Stimulated activated CD8-positive, alpha-beta memory T cell treated with anti-CD3 and anti-CD28 coated beads, Interleukin-4, amount 100 ng/mL, for 4 hours (primary cell): ENCODE measurements at places on chromosomes 16 and 17.

- DNase-seq = no peak
Observed at GRCh38 chr17:18016426-18016825, 22.5 kb downstream of the ATPAF2 start.

- DNase-seq = no peak
Observed at GRCh38 chr17:73623247-73623646, 21.0 kb downstream of the SDK2 start.

GRCh38 chr17:77721846-77722160 lies 236.7 kb upstream of the TNRC6C start:
- DNase-seq = no peak

DNA sequence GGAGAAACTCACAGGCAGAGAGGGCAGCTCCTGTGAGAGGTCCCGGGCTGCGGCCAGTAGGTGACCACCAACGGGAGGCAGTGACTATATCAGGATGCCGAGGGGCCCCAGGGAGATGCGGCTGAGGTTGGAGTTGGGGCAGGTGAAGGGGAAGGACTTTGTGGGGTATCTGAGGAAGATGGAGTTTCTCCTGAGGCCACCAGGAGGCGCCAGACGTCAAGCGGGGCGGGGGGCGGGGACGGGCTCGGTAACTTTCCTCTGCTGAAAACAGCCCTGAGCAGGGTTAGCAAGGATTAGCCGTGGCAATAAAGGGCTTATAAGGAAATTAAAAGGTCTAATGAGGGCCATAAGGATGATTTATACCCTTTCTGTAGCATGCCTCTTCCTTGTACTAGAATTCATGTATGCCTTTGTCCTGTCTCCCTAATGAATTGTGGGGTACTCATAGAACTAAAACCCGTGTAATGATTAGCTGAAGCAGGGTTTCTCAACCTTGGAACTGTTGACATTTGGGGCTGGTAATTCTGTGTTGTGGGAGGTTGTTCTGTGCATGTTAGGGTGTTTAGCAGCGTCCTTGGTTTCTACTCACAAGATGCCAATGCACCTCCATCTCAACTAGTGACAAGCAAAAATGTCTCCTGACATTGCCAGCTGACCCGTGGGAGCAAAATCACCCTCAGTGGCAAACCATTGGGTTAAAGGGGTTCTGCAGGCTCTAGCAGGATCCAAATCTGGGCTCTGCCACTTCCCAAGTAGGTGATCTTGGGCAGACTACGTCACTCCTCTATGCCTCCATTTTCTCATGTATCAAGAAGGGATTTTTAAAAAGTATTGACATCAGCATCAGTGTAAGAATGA lies 74.8 kb upstream of the GRIN2A start:
- DNase-seq = peak; percentile 4

DNA sequence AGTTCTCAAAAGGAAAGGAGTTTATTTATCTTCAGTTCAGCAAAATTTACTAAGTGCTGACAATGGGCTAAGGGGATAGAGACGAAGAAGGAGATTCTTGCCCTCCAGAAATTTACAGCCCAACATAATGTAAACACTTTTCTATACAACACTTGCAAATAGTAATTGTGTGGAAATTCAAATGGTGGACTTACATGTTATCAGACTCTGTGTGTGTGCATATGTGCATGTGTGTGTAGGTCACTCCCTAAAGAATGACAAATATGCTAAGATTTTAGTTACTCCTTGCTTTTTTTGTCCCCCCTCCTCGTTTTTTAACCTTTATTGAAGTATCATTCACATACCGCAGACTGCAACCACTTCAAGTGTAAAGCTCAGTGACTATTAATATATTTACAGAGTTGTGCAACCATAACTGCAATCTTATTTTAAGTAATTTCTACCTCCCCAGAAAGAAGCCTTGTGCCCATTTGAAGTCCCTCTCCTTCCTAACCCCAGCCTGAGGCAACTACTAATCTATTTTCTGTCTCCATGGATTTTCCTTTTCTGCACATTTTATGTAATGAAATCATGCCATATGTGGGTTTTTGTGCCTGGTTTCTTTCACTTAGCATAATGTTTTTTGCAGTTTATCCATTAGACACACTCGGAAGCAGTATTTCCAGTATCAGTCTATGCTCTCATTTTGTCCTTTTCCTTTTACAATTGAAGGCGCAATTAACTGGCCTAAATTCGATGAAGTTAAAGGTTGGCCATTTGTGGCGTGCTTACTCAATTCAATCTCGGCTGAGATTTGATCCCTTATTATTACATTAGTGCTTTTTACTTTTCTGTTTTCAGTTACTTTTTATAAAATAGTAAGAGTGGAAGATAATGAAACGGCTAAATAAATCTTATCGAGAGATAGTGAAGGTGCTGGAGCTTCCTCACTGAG lies 318.4 kb downstream of the HAPSTR1 start:
- DNase-seq = no peak

DNA sequence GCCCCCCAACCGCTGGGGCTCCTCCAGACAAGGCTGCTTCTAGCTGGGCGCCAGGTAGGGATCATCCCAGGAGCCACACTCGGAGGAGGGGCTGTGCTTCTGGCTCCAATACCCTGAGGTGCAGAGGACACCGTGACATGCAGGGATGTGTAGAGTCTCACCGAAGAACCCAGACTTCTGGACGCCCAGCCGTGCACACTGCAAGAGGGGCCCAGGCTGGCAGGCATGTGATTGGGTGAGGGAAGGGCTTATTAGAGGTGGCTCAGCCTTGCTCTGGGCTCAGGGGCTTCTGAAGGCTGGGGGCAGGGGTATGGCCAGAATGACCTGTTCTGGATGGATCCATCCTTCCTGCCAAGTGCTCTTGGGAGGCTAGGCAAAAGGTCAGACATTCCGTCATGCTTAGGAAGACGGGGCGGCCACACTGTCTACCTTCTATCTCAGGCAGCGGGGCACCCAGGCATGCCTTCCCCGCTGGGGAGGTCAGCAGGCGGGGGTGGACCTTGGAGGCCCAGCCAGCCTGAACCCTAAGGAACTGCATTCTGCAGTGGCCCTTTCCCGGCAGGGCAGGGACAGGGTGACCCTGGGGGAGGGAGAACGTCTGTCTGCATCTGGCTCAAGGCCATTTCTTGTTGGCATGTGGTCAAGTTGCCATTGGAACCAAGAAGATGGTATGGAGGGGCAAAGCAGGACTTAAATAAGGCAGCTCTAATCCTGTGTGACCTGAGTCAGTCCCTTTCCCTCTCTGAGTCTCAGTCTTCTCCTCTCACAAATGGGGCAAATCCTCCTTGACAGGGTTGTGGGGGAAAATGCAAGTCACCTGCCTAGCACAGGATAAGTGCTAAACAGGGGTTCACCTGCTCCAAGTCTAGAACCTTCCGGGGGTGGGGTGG lies 5.8 kb upstream of the ADGRG1 start:
- DNase-seq = no peak

DNA sequence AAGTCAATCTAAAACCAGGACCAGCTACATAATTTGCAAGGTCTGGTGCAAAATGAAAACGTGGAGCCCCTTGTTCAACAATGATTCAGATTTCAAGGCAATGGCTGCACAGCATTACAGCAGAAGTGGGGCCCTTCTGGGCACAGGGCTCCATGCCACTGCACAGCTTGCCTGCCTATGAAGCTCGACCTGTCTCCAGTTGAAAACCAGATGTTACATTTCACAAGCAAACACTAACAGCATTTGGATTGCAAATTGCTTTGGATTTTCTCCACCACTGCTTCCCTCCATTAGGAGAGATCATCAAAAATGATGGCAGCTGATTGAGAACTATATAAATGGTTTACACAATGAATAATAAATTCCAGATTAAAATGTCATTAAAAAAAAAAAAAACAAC lies 551.4 kb upstream of the ZFHX3 start:
- no peak for DNase-seq

DNA sequence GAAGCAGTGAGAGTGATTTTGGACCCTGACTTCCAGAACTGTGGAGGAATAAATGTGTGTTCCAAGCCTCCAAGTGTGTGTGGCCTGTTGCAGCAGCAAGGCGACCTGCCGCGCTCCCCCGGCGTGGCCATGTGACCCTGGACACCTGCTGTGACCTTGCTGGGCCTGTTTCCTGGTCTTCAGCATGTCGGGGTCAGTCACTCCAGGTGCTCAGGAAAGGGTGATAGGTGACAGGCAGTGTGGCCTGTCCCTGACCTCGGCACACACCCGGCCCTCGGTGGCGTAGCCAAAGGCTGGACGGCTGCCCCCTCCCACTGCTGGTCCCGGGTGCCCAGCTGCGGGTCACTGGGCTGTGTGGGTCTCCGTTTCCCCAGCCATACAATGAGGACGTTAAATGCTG lies 31.8 kb upstream of the ZNF469 start:
- DNase-seq = no peak

- DNase-seq = no peak
Observed at GRCh38 chr16:24255456-24256371, at the start of gene CACNG3. Gene CACNG3, plus strand, starts transcription at chr16:24256335. Its CDS starts 420 bp downstream, at chr16:24256755.

- DNase-seq = no peak
Observed at GRCh38 chr16:81837312-81837751, 58.2 kb downstream of the PLCG2 start.

DNA sequence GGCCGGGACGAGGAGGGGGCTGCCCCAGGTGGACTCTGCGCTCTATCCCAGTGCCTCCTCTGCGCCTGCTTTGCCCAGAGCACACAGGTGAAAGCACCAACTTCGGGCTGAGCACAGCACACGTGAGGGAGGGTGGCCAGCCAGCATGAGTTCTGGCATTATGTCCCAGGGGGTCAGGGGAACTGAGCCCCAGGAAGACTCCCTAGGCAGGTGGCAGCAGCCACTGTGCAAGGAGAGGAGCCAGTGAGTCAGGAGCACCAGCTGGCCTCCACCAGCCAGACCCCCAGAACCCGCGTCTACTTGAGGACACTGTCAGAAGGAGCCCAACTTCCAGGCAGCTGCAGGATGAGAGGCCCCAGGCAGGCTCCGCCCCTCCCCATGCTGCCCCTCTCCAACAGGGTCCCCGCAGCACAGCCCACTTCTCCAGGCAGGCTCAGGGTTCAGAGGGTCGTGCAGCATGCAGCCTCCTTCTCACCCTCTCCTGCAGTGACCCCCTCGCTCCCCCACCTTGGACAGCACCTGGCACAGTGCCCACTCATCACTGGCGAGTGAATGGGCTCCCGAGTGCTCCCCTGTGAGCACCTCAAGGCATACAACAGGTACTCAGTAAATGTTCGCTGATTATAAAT lies 44.2 kb upstream of the RASD1 start:
- no peak for DNase-seq

DNA sequence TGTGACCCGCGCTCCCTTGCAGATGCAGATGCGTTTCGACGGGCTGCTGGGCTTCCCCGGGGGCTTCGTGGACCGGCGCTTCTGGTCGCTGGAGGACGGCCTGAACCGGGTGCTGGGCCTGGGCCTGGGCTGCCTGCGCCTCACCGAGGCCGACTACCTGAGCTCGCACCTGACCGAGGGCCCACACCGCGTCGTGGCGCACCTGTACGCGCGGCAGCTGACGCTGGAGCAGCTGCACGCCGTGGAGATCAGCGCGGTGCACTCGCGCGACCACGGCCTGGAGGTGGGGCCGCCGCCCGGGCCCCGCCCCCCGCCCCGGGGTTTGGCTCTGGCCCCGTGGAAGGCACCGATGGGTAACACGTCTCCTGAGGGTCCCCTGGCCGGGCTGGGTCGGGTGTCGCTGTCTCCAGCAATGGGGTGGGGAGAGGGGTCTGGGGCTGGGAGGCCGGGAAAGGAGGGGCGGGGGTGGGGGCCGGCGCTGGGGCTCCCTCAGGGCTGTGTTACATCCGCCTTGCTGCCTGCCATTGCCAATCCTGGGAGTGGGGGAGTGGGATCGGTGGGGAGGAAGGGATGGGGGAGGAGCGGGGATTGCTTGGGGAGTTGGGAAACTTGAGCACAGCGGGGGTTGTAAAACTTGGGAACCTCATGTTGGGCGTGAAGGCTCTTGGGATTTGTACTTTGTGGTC lies 737 bp downstream of the NUDT16L1 start:
- DNase-seq = no peak

DNA sequence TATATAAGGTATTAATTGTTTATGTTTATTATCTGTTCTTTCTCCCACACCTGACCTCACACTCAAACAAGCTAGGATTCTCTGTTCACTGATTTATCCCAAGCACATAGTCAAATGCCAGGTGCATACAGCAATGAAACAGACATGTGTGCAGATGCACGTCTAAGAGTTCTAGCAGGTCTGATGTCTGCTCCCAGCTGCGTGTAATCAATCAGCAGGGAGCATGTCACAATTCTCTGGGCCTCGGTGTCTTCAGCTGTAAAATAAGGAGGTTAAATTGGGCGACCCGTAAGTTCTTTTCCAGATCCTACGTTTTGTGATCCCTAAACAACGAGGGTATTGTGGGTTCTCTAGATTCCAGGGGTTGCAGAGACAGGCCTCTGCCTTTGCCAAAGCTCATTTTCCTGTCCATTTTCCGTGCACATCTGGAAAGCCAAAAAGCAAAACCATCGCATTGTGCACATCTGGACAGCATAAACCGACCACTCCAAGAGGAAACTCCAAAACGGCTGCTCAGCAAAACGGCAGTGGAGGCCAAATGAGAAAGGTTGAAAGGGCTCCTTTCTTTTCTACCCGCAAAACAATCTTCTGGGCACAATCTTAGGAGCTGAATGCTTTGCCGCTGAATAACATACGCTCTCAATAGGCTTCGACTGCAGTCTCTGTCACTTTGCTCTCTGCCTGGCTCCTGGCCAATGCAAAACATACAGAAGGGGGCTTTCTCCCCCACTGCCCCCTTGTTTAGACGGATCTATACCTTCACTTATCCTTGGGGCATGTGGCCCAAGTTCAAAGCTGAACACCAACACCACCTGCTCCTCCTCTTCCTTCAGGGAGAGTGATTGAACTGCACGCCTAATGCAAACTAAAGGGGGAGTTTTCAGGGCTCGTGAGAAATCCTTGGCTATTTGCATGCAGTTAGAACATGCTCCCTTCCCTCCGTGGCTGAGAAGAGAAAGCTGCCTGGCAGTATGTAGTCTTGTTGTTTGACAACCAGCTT lies 426.3 kb downstream of the SLC39A11 start:
- DNase-seq = no peak

DNA sequence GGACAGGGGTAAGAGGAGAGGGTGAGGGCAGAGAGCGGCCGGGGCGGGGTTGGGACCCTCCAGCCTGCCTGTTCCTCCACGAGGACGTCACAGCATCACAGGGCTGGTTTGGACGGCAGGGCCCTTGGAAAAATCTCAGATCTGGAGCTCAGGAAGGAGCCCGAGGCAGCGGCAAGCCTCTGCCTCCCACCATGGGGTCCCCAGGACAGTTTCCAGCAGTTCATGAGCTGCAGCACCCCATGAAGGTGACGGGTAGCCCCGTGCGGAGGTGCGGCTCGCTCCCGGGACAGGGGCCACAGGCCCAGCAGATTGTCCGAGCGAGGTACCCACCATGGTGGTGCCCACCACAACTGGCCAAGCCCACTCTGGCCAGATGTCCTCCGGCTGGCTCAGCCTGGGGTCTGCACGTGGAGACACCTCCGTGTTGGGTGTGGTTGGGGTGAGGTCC lies 21.3 kb downstream of the TPSD1 start:
- DNase-seq = no peak

- DNase-seq = no peak
Observed at GRCh38 chr17:76940738-76941350, 72.6 kb downstream of the MGAT5B start.

DNA sequence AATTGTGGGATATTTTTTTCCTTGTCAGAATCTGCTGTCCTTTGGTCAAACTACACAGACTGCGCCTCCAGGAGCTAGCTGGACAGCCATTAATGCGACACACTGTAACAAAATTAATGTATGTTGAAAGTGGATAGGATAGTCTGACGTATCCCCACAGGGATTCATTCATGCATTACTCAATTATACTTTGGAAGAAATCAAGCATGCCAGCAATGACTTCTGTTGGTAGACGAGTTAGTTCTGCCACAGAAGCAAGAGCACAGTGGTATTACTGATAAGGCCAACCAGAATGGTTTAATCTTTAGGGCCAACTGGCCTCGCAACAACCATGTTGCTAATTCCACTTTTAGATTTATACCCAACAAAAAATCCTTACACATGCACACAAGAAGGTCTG lies 106.4 kb upstream of the TOB1 start:
- no peak for DNase-seq
